ENCODE measurements at places on chromosomes 6 and 20.

DNA sequence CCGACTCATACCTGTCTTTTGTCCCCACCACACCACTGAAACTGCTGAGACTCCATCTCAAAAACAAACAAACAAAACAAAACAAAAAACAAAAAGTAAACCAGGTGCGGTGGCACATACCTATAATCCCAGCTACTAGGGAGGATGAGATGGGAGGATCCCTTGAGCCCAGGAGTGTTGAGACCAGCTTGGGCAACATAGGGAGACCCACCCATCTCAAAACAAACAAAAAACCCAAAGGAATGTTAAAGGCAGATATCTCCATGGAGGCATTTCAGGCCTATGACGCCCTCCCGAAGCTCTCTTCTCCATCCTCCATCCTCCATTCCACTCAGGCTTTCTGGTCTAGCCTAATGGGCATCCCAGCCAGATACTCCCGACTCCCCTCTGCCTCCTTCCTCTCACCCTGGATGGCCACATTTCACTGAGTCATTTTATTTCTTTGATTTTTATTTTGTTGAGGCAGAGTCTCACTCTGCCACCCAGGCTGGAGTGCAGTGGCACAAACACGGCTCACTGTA, 3.2 kb upstream of the SLC4A11 start:
- DNase-seq = no peak

- DNase-seq = no peak
Observed at GRCh38 chr6:89375427-89376267, 23.1 kb upstream of the UBE2J1 start.

GRCh38 chr20:16451001-16451400, 122.2 kb downstream of the KIF16B start:
- DNase-seq = no peak

- no peak for DNase-seq
Observed at GRCh38 chr6:41763470-41763869, 16.2 kb downstream of the FRS3 start.

DNA sequence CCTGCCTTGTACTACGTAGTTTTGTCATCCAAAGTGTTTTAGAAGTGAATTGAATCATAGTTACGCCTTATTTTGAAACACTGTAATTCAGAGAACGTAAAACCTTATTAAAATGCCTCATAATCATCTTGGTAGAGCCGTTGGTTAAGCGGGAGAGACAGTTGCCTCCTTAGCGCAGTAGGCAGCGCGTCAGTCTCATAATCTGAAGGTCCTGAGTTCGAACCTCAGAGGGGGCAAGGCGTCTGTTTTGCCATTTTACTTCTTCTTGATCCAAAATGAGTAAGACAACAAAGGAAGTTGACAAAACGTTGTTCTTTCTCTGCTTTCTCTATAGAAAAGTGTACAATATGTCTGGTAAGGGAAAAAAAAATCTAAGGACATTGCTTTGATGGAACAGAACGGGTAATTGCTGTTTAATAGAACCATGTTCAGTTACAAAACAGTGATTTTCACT, 20.7 kb upstream of the TRIM27 start:
- DNase-seq = peak; percentile 78

DNA sequence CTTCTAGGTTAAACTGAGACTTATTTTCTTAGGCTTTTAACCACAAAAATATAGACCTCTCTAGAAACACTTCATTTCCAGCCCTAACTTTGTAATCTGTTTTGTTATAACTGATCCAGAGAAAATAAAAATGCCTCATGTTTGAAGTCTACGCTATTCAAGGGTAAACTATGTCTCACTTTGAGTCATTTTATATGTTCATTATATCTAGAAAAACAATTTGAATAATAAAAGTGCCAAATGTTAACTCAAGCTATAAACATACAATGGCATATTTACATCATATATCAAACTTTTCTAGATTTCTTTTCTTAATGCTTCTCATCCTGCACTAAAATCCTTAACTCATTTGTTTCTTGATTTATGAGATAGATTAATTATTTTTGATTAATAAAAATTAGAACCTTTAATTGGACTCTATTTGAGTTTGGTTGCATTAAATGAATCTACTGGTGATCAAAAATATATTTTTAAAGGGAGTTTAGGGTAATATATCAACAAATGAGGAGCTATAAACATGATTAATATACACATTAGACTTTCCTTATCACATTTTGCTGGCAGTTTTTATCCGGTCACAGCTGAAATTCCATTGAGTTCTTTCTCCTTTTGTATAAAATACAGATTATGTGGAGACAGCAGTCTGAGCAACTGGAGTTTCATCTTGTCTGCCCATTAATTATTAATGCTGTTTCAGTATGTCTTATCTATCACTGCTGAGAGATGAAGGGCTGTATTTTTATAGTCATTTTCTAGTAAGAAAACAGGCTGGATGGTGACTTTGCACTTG, 246.5 kb downstream of the TBX18 start:
- no peak for DNase-seq

GRCh38 chr20:61924211-61924857, 141.3 kb downstream of the TAF4 start:
- no peak for DNase-seq

GRCh38 chr20:37574199-37574890, 46.7 kb upstream of the BLCAP start:
- DNase-seq = no peak

GRCh38 chr20:58654337-58654736, 3.3 kb downstream of the STX16 start:
- no peak for DNase-seq

DNA sequence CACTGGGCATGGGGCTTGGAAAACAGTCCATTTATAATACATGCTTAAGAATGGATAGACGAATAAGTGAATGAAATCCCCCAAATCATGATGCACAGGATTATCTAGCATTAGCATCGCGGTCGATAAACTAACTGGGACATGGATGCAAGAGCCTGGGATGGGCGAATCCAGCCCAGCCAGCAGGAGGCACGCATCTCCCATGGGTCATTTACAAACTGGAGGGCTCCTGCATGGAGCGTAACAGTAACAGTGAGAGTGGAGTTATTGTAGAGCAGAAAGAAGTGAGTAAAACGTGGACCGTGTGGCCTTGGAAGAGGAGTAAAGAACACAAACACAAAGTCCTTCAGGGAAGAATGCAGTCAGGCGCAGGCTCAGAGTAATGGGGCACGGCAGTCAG, 136.5 kb downstream of the AGPAT4 start:
- no peak for DNase-seq

- DNase-seq = no peak
Observed at GRCh38 chr6:15628499-15629131, 34.2 kb downstream of the DTNBP1 start.

DNA sequence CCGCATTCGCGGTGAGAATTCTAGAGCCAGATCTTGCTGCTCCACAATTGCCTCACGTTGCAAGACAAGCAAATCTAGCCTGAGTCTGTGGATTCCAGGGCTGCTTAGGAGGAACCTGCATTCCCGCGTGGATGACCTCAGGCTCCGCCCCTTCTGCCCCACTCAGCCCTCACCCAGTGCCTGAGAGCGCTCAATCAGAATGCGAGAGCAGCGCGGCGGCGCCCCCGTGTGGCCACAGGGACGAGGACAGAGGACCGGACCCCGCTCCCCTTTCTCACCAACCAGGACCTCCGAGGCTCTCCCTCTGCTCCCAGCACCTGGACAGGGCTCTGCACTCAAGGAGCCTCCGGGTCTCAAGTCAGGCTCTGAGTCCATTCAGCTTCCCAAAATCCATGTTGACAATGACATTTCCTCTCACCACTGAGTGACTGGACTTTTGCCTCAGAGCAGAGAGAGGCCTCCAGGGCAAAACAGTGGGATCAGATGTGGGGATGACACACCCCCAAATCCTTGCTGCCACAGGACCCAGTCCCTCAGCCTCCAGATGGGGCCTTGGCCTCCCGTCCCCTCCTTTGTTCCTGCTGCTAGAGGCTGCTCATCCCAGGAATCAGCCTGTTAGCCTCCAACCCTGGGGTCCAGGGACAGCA, 52.0 kb downstream of the RPP21 start:
- peak; percentile 44 for DNase-seq

DNA sequence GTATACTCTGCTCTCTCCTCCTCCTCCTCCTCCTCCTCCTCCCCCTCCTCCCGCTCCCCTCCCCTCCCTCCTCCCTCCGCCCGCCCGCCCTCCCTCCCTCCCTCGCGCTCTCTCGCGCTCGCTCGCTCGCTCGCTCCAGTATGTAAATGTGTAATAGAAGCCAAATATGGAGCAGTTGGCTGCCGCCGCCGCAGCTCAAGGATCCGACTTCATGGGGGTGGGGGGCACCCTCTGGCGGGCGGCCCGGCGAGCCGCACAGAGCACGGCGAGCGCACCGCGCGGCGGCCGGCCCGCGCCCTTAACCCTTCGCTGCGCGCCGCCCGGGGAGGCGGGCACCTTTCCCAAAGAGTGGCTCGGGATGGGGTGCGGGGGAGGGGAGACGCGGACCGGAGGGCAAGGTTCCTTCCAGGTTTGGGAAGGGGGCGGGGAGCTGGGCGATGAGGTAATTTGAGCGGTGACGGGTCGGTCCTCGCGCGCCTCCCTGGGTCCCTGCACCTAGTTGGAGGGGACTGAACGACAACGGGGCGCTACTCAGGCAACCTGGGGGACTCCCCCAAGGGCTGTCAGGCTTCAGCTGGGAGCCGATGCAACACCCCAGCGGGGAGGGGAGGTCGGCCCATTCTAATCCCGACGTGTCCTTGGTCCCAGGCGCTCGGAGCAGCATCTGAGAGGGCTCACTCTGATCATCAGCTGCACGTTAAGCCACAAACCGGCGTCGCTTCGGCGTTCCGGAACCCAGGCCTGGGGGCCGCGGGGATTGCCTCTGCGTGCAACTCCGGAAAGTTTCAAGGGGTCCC, 409 bp upstream of the ATXN1 start:
- peak; percentile 73 for DNase-seq

- no peak for DNase-seq
Observed at GRCh38 chr6:108353853-108354252, 59.0 kb downstream of the AFG1L start.

DNA sequence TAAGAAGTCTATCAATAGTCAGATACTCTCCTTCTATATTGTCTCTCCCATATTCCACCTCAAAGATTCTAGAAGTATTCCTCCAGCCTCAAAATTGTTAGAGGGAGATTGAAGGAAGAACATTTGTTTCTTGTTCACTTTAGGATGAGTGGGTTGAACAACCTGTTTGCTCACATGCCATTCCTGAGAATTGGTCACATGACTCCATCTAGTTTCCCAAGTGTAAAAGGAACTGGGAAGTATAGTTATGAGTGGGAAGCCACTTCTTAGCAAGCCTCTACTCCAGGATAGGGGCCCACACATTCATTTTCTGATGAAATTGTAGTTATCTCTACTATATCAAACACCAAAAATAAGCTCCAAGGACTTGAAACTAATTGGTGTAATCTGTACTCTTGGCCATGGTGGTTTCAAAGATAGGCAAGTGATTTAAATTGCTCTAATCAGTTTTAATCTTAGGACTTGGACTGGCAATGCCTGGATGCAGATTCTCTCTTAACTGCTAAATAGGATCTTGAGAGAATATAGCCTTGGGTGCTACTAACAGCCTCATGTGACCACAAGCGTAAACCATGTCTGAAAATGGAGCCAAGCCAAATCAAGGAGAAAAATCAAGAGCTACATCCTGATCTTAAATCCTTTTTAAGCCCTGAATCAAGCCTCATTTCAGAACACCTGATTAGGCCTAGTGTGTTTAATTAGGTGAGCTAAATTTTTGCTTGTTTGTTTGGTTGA, 758.7 kb upstream of the MAN1A1 start:
- DNase-seq = no peak

DNA sequence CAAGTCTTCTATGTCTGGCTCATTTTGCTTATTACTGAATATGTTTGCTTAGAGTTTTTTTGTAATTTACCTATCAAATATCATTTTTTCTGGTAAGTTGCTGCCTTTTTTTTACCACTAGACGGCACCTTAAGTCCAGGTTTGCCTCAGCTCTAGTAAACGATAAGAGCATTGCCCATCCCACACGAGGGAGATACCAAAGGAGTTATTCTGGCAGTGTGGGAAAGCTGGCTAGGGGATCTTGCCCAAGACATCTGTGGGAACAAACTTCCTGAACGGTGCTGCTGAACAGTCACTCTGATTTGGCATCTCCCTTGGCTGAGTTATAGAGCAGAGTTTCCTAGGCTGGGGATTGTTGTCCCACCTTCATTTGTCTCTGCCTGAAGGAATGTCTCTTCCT, 306.4 kb downstream of the COL12A1 start:
- no peak for DNase-seq

DNA sequence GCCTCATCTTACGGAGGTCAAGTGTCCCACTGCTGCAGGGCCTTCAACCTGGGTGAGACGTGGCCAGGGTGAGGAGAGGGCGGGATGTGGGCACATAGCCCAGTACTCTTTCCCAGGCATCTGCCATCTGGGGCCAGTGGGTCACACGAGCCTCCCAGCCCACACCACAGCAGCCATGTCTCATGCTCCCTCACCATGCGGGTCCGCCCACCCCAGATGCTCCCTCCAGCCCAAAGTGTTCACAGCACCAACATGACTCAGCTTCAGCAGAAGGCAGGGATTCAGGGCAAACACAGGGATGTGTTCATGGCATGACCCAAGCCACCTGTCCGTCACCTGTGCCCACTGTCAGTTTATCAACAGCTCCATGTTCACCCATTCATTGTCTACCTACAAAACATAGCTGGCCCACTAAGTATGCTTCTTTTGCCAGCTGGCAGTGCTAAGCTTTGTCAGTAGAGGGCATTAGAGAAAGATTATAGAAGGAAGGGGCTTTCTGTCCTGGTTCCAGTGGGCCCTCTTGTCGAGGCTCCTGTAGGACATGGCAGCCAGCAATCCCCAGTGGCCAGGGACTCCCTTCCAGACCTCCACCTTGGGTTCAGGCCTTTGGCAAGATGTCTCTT, 109.2 kb downstream of the FOXF2 start:
- DNase-seq = no peak

DNA sequence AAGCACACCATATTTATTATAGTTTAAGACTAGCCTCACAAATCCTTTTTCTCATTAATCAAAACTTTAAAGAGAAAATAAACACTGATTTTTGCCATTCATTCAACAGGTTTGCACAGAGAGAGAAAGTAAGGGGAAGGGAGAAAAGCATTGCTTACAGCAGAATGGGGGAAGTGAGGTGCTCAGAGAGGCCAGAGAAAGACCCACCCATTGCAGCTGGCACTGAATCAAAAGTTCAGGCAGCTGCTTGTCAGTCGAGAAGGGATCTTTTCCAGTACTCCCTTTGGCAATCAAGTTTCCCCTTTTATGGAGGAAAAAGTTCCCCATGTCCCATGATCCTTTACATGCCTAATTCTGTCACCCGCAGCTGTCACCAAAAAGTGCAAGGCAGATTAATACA, 8.0 kb upstream of the CRISP2 start:
- no peak for DNase-seq

DNA sequence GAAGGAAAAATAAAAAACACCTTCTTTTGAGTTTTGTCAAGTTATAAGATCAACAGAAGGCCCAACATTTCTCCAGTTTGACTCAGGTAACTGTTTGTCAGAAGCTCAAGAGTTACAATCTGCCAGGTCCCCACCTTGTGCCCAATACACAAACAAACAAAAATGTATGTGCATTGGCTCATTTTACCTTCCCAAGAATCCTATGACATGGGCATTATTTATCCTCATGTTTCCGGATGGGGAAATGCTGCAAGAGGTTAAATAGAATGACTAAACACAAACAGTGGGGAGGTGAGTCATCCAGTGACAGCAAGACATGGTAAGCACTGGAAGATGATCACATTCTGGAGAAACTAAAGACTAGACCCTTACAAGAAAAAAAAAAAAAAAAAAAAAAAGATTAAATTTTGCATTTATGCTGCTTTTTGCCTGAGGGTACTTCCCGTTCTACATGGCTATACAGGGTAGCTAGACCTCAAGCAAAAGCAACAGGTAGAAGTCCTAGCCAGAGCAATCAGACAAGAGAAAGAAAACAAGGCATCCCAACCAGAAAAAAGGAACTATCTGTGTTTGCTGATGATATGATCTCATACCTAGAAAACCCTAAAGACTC, 23.6 kb upstream of the ANKRD60 start:
- DNase-seq = no peak

- DNase-seq = no peak
Observed at GRCh38 chr20:58959652-58960051, 21.4 kb upstream of the NELFCD start.

Measured in globus pallidus (tissue), 1 donor.